ENCODE measurements at places on chromosomes 5 and 9. TPM values are rescaled to one million over a fixed set of nuclear protein-coding genes. Genes with fewer than 3 reads are reported as not detected.
A peak's percentile ranks its signal among the peaks of the same experiment; 100 is the strongest.

- no peak overlapping the region for H3K4me3 ChIP-seq
- H3K27ac ChIP-seq: peak overlapping the region; percentile 73
- H3K4me1 ChIP-seq: no peaks in the 10 kb centered on the region
- DNase-seq: peak; percentile 72
- no peaks in the 10 kb centered on the region for H3K36me3 ChIP-seq
These were observed 34.4 kb upstream of the PALM2AKAP2 start for GRCh38 chr9:109745335-109746283.

GRCh38 chr5:173055042-173055721 is 970 bp upstream of the CREBRF start:
- no peak for DNase-seq
- H3K27ac ChIP-seq: no peak overlapping the region
- H3K27me3 ChIP-seq: no peaks in the 10 kb centered on the region
- H3K4me1 ChIP-seq: no peaks in the 10 kb centered on the region

- H3K27me3 ChIP-seq: no peaks in the 10 kb centered on the region
- H3K4me3 ChIP-seq: no peak overlapping the region
- no peaks in the 10 kb centered on the region for H3K36me3 ChIP-seq
- no peak overlapping the region for H3K27ac ChIP-seq
- peak; percentile 85 for DNase-seq
These were observed 74.4 kb downstream of the NRG2 start for GRCh38 chr5:139968547-139969261.

GRCh38 chr9:1982074-1982473 is 33.1 kb upstream of the SMARCA2 start:
- no peaks in the 10 kb centered on the region for H3K27me3 ChIP-seq
- no peak overlapping the region for H3K4me3 ChIP-seq
- H3K36me3 ChIP-seq: no peaks in the 10 kb centered on the region

- DNase-seq: no peak
- H3K27ac ChIP-seq: no peak overlapping the region
- H3K36me3 ChIP-seq: no peaks in the 10 kb centered on the region
- H3K4me3 ChIP-seq: no peak overlapping the region
- no peaks in the 10 kb centered on the region for H3K4me1 ChIP-seq
These were observed 89.3 kb upstream of the TNC start for GRCh38 chr9:115207003-115207836.

- no peak for DNase-seq
- H3K36me3 ChIP-seq: no peaks in the 10 kb centered on the region
- H3K27me3 ChIP-seq: no peaks in the 10 kb centered on the region
- no peaks in the 10 kb centered on the region for H3K4me1 ChIP-seq
These were observed 360.1 kb downstream of the KDM4C start for GRCh38 chr9:7117676-7118561.

DNA sequence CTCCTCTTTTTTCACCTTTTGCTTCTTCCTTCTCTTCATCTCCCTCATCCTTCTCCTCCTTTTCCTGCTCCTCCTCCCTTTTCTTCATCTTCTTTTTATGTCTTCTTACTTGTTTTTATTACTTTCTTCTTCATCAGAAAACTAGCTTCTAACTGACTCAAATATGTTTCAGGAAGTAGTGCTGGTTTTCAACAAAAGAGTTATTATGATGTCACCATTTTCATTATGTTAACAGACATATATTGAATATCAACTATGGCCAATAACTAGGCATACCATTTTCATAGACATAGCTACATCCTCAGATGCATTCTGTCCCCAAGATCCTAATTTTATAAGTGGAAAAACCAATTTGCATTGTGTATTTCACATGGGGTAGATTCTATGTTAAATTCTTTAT is 252.9 kb upstream of the PAPPA start:
- H3K27me3 ChIP-seq: no peaks in the 10 kb centered on the region
- no peaks in the 10 kb centered on the region for H3K4me1 ChIP-seq
- no peak for DNase-seq
- H3K27ac ChIP-seq: no peak overlapping the region

- H3K4me3 ChIP-seq: no peak overlapping the region
- peak overlapping the region; percentile 61 for H3K27ac ChIP-seq
- no peaks in the 10 kb centered on the region for H3K36me3 ChIP-seq
- H3K27me3 ChIP-seq: no peaks in the 10 kb centered on the region
- no peak for DNase-seq
- no peaks in the 10 kb centered on the region for H3K4me1 ChIP-seq
These were observed 17.9 kb downstream of the ZNF462 start for GRCh38 chr9:106880863-106881262.

DNA sequence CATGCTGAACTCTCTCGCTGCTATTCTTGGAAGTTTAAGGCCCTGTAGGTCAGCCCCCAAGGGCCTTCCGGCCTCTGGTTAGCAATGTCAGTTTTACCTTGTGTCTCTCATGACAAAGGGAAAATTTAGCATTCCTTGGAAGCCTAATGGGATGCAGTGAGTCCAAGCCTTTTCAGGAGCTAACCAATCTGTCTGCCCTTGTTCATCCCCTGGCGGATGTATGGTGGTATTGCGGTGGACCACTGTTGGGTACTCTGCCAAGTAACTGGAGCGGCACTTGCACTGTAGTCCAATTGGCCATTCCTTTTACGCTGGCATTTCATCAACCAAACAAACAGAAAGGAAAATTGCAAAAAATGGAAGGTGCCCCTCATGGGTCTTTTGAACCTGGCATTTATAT is 318.4 kb upstream of the NMUR2 start:
- no peak for DNase-seq
- no peak overlapping the region for H3K27ac ChIP-seq
- no peaks in the 10 kb centered on the region for H3K27me3 ChIP-seq
- H3K36me3 ChIP-seq: no peaks in the 10 kb centered on the region
- no peak overlapping the region for H3K4me3 ChIP-seq

DNA sequence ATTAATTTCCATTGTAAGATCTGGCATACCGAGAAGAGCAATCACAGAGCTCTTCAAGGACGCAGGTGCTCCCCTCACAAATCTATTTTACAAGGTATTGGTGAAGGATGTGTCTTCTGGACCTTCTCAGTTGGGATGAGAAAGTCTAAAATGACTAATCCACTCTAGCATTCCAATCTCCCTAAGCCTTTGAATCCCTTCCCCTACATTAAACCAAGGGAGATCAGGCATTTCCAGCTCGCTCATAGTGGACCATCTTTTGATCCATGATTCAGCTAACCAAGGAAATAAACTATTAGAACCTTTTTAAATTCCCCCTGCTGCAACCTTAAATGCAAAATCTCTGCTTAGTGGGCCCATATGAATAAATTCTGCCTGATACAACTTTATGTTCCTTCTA is 95.9 kb upstream of the FBN2 start:
- H3K4me3 ChIP-seq: no peak overlapping the region
- no peak for DNase-seq
- H3K4me1 ChIP-seq: no peaks in the 10 kb centered on the region
- H3K27ac ChIP-seq: no peak overlapping the region
- H3K27me3 ChIP-seq: no peaks in the 10 kb centered on the region

- peaks cover 8% of the 10 kb centered on the region for H3K4me1 ChIP-seq
- no peaks in the 10 kb centered on the region for H3K36me3 ChIP-seq
- H3K4me3 ChIP-seq: peak within 1 kb of the TSS; percentile 95
These were observed at the start of gene CNTLN for GRCh38 chr9:17134396-17135294. CNTLN (plus strand) TSS chr9:17135040; CDS start chr9:17135066, 26 bp downstream.

- DNase-seq: peak; percentile 44
- no peaks in the 10 kb centered on the region for H3K36me3 ChIP-seq
- H3K4me3 ChIP-seq: no peak overlapping the region
- H3K4me1 ChIP-seq: no peaks in the 10 kb centered on the region
- H3K27ac ChIP-seq: no peak overlapping the region
These were observed 80.6 kb upstream of the SMIM23 start for GRCh38 chr5:171705036-171705435.

The ADAMTSL2 gene
- 4.9 TPM for total RNA-seq

The OR1Q1 gene
- not detected for total RNA-seq

- no peaks in the 10 kb centered on the region for H3K4me1 ChIP-seq
- H3K36me3 ChIP-seq: peaks cover 97% of the 10 kb centered on the region
- no peaks in the 10 kb centered on the region for H3K27me3 ChIP-seq
- no peak for DNase-seq
- no peak overlapping the region for H3K4me3 ChIP-seq
These were observed 27.6 kb downstream of the HNRNPH1 start for GRCh38 chr5:179595916-179596315.

The NR3C1 gene
- 30.3 TPM for total RNA-seq

DNA sequence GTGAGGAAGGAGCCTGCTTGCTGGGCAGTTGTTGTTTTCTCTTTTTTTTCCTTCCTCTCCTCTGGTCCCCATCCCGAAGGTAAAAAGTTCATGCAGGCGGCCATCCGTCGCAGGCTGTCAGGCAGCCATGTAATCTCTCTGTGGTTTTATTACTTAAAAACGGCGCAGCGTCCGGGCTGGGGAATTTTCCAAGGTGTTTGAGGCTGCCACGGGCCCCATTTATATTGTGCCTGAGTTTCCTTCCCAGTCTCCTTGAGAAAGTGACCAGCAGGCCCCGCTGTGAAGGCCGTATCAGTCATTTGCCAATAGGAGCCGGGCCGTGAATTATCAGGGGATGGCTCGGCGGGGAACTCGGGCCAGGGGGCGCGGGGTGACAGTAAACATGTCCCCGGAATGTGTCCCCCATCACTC is 289.7 kb downstream of the PBX3 start:
- no peaks in the 10 kb centered on the region for H3K4me1 ChIP-seq
- H3K27ac ChIP-seq: no peak overlapping the region
- no peak for DNase-seq
- no peaks in the 10 kb centered on the region for H3K36me3 ChIP-seq
- no peak overlapping the region for H3K4me3 ChIP-seq
- H3K27me3 ChIP-seq: no peaks in the 10 kb centered on the region

GRCh38 chr9:6656614-6657300 is 11.2 kb upstream of the GLDC start:
- no peak for DNase-seq
- H3K4me3 ChIP-seq: no peak overlapping the region
- no peaks in the 10 kb centered on the region for H3K4me1 ChIP-seq

DNA sequence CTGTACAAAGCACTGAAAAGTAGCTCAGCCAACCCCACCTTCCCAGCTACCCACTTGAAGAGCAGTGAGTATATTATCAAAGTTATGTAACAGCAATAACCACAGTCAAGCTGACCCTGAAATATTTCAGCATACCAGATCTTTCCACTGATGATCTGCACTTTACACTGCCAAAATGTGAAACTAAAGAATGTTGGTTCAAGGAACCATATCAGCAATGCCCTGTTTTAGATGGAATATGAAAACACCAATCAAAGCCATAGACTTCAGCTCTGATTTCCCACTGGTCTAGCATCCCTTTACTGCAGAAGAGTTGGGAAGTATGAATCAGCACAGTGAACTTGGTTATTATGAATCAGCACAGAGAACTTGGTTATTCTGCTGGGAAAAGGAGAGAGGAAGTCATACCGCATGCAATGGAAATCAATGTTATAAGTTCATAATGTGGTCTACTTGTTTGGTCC is 20.0 kb downstream of the CEMIP2 start:
- no peak overlapping the region for H3K27ac ChIP-seq
- DNase-seq: no peak
- H3K4me3 ChIP-seq: no peak overlapping the region
- H3K36me3 ChIP-seq: peaks cover 4% of the 10 kb centered on the region

GRCh38 chr5:56852228-56853000 is 37.1 kb downstream of the MAP3K1 start:
- H3K27ac ChIP-seq: no peak overlapping the region
- no peak overlapping the region for H3K4me3 ChIP-seq
- no peaks in the 10 kb centered on the region for H3K4me1 ChIP-seq

The PCDHB9 gene
- 1.7 TPM for total RNA-seq

GRCh38 chr5:86155796-86156195 is 461.9 kb upstream of the COX7C start:
- no peak overlapping the region for H3K27ac ChIP-seq
- H3K27me3 ChIP-seq: no peaks in the 10 kb centered on the region
- no peaks in the 10 kb centered on the region for H3K36me3 ChIP-seq
- no peak overlapping the region for H3K4me3 ChIP-seq

GRCh38 chr9:34554211-34555001 is 31.6 kb upstream of the ENHO start:
- H3K4me1 ChIP-seq: peaks cover 7% of the 10 kb centered on the region
- no peaks in the 10 kb centered on the region for H3K36me3 ChIP-seq
- H3K4me3 ChIP-seq: no peak overlapping the region
- no peaks in the 10 kb centered on the region for H3K27me3 ChIP-seq
- H3K27ac ChIP-seq: no peak overlapping the region

DNA sequence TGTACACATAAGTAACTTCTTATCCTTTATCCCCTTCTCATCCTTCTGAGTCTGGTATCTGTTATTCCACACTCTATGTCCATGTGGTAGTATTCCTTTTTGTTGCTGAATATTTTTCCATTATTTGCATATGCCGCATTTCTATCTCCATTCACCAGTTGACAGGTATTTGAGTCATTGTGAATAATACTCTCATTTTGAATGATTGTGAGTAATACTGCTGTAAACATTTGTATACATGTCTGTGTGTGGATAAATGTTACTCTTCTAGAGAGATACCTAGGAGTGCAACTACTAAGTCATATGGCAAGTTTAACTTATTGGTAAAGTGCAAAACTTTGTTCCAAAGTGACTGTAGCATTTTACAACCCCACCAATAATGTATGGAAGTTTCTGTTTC is 15.6 kb downstream of the RIC1 start:
- H3K4me3 ChIP-seq: no peak overlapping the region
- H3K36me3 ChIP-seq: no peaks in the 10 kb centered on the region
- H3K4me1 ChIP-seq: no peaks in the 10 kb centered on the region
- no peak overlapping the region for H3K27ac ChIP-seq

GRCh38 chr9:83956086-83956435 is 24.0 kb downstream of the HNRNPK start:
- H3K4me1 ChIP-seq: peaks cover 5% of the 10 kb centered on the region
- peaks cover 16% of the 10 kb centered on the region for H3K36me3 ChIP-seq
- H3K27me3 ChIP-seq: no peaks in the 10 kb centered on the region
- H3K27ac ChIP-seq: peak overlapping the region; percentile 85
- H3K4me3 ChIP-seq: peak overlapping the region; percentile 73

- H3K27me3 ChIP-seq: no peaks in the 10 kb centered on the region
- DNase-seq: peak; percentile 40
- no peaks in the 10 kb centered on the region for H3K36me3 ChIP-seq
- H3K4me1 ChIP-seq: peaks cover 70% of the 10 kb centered on the region
These were observed 269.0 kb downstream of the GADD45G start for GRCh38 chr9:89873801-89874200.

- H3K4me1 ChIP-seq: no peaks in the 10 kb centered on the region
- H3K36me3 ChIP-seq: no peaks in the 10 kb centered on the region
- no peak for DNase-seq
- H3K27me3 ChIP-seq: no peaks in the 10 kb centered on the region
These were observed 128.6 kb upstream of the GRHPR start for GRCh38 chr9:37293664-37294524.

- H3K27ac ChIP-seq: no peak overlapping the region
- no peaks in the 10 kb centered on the region for H3K27me3 ChIP-seq
- DNase-seq: no peak
- H3K36me3 ChIP-seq: no peaks in the 10 kb centered on the region
- no peaks in the 10 kb centered on the region for H3K4me1 ChIP-seq
These were observed 86.3 kb upstream of the GCNT4 start for GRCh38 chr5:75138689-75139088.

The MLANA gene
- not detected for total RNA-seq

The PCDHAC2 gene
- total RNA-seq: 4.1 TPM

DNA sequence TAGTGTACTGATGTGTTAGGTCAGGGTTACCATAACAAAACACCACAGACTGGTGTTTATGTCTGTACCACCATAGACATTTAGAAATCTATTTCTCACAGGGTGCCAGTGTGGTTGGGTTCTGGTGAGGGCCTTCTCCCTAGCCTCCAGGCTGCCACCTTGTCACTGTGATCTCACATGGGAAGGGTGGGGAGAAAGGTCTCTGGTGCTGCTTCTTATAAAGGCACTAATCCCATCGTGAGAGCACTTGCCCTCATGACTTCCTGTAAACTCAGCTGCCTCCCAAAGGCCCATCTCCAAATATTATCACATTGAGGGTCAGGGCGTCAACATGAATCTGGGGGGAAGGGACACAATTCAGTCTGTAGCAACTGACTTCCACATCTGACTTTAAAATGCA is 49.8 kb downstream of the PIK3R1 start:
- no peaks in the 10 kb centered on the region for H3K36me3 ChIP-seq
- H3K4me1 ChIP-seq: no peaks in the 10 kb centered on the region
- H3K27ac ChIP-seq: peak overlapping the region; percentile 83

Measured in right atrium auricular region (tissue), 2 donors.